ENCODE measurements at places on chromosomes 1 and 21.

DNA sequence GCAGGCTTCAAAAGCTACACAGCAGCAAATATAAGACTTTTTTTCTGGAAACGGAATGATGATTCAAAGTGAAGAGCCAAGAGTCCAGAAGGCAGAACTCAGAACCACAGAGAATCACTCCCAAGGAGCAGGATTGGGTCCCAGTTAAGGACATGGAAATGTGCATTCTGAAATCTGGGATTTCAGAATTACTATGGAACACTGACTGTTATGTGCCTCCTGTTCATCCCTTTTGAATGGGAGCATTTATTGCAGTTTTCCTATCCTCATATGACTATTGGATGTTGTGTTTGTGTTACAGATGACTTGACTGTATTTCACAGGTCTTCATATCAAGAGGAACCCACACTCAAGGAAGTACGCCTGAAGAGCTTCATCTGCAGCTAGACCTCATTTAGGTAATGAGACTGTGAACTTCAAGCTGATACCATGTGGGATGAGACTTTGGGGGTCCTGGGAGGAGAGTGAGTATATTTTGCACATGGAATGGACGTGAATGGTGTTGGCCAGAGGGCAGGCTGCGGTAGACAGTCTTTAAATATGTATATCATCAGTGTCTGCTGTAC lies 17.1 kb upstream of the CAP1 start:
- no peak for DNase-seq

GRCh38 chr1:114094363-114094634 lies 59.4 kb downstream of the SYT6 start:
- DNase-seq = no peak

DNA sequence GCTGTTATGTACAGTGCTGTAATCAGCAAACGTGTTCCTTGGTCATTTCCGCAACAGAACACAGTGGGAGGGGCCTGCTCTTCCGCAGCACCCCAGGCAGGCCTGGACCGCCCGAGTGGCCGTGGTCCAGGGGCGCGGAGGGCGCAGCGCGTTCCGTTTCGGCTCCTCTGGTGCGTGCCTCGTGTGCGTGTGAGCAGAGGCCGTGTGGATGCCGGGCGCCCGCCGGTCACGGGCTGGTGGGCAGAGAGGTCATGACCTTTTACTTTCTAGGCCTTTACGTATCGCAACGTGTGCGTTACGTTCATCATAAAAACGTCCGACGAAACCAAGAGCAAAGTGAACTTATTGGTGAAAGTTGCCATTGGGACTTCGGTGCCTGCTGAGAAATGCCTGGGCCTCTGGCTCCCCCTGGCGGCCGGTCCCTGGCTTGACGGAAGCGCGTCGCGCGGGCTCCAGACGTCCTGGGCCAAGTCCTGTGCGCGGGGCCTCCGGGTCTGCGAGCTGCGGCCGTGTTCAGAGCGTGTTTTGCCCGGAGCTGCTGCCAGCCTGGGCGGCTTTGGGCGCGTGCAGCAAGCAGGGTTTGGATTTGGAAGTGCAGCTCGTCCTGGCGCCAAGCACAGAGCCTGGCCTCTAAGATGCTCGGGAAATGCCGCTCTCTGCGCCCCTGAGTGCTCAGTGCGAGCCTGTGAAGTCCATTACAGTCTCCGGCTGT lies 34.4 kb downstream of the COL18A1 start:
- no peak for DNase-seq

DNA sequence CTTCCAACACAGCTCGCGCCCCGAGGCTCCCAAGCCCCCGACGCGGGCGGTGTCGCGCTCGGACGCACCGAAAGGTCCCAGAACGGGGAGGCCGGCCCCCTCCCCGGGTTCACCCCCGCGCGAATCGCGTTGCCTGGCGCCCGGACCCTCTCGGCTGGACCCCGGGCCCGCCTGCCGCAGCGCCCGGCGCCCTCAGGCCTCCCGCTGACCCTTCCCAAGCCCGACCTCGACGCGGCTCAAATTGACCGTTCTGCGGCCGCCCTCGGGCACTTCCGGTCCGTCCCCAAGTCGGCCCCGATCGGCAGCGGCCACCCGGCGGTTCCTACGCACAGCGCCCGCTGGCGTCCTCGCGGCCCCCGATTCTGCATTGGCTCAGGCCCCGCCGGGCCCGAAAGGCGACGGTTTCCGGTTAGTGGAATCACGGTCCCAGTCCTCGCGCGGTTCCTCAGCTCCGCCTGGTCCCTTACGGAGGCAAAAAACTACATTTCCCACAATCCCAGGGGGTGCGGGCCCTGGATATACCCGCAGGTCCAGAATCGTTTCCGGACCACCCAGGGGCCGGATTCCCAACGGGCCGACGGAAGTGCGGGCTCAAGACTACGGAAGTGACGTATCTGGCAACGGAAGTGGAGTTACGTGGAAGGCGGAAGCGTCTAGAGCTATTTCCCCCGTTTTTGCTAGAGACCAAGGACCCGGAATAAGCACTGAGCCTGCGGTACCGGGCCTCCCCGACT lies at the start of gene AURKAIP1:
Gene AURKAIP1, minus strand, starts transcription at position 279 of the 734 bp plus-strand sequence. CDS start 451 bp downstream, outside the sequence.
- DNase-seq = no peak

- no peak for DNase-seq
Observed at GRCh38 chr1:233897325-233898162, 6.9 kb upstream of the SLC35F3 start.

GRCh38 chr1:228842094-228842775 lies 107.0 kb downstream of the RHOU start:
- no peak for DNase-seq

DNA sequence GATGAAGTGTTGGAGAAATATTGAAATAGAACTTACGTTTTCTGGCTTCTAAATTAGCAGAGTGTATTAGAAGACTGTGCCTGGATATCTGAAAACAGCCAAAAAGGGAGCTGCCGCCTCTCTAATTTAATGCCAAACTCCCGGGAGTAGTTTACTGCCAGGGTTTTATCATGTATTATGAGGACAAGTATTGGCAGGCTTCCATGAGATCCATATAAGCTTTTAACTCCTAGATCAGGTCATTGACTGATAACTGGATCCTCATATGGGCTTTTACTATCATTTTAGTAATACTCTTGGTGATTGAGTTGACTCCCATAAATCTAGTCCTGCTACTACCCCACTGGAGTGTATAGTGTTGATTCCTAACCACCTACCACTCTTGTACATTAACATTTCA lies 178.4 kb upstream of the CXADR start:
- no peak for DNase-seq

GRCh38 chr1:54861070-54861761 lies 25.8 kb downstream of the DHCR24 start:
- no peak for DNase-seq

- no peak for DNase-seq
Observed at GRCh38 chr1:39754906-39755504, 16.1 kb downstream of the OXCT2 start.

GRCh38 chr1:171038284-171038683 lies 52.4 kb upstream of the FMO3 start:
- DNase-seq = no peak

GRCh38 chr21:42594616-42595282 lies 58.7 kb upstream of the PDE9A start:
- DNase-seq = no peak

- no peak for DNase-seq
Observed at GRCh38 chr1:87393445-87394085, 64.9 kb downstream of the LMO4 start.

- no peak for DNase-seq
Observed at GRCh38 chr21:42258150-42258884, 39.4 kb downstream of the ABCG1 start.

GRCh38 chr1:101178688-101179491 lies 57.9 kb upstream of the S1PR1 start:
- DNase-seq = no peak
